Adipocyte (in vitro differentiated cells): ENCODE measurements at places on chromosomes 3 and 15.
A peak's percentile ranks its signal among the peaks of the same experiment; 100 is the strongest.

- DNase-seq: no peak
Measured at GRCh38 chr3:49937090-49937489, 2.9 kb upstream of the RBM6 start.

- no peak for DNase-seq
Measured at GRCh38 chr3:194536871-194537637, 50.3 kb upstream of the ATP13A3 start.

GRCh38 chr3:49104052-49104426 is 518 bp downstream of the QARS1 start:
- no peak for DNase-seq

DNA sequence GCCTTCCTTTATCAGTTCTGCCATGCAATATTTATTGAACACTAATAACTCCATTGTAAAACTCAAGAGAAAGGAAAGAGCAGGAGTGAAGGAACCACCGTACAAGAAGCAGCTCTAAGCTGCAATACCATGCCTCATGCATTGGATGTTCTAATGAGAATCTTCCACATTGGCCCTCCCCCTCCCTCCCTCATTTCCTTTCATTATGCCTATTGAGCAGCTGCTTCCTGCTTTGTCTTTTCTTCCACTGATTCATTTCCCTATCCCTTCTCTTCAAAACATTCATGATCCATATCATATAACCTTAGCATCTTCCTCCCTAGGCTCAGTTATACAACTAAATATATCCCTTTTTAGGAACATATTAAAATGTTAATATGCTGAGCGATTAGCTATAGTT is 698.7 kb upstream of the GOLIM4 start:
- DNase-seq: no peak

DNA sequence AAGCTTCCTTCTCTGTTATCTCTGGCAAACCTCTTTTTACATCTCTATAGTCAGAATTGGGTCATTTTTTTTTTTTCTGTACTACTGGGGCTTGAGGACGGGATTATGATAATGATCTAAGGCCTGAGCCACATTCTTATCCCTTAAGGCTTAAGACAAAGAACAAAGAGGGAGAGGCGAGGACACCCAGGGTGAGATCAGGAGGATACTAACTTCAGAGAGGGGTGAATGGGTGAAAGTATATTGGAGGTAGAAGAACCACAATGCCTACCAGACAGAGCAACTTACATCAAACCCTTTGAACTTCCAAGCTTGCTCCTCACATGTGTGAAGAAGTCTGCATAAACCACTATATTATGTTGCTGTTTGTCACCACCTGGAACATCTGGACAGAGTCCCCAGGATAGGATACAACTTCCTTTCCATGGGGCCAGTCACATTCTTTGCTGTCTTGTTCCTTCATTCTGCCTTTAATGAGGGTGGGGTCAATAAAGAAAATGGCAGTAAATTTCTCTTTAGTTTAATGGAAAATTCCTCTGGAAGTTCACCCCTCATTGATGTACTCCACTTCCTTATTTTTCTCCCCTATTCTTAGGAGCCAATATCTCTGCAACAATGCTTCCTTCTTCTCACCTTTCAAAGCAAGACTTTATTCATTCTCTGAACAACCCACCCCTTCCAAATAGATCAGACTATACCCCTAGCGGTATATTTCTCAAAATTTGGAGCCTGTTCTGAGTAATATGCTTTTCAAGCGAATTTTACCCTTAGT is 9.1 kb upstream of the PDCD6IP start:
- no peak for DNase-seq

DNA sequence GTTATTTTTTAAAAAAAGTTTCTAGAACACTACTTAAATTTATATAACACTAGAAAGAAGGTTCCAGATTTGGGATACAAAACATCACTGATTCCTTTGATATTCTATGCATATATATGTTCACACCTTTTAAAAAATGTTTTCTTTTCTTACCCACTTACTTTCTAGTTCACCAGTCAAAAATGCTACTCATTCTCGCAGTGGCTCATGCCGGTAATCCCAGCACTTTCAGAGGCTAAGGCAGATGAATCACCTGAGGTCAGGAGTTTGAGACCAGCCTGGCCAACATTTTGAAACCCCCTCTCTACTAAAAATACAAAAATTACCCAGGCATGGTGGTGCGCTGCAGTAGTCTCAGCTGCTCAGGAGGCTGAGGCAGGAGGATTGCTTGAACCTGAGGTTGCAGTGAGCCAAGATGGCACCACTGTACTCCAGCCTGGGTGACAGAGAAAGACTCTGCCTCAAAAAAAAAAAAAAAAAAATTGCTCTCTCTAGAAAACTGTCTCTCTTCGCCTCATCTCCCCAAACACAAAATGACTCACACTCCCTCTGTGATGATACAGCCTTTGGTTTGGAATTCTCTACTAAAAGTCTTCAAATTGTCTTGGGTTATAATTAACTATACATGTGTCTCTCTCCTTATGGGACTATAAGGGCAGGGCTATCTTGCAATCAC is 52.6 kb upstream of the TGFBR2 start:
- no peak for DNase-seq

GRCh38 chr3:136444581-136444980 is 194.4 kb downstream of the PCCB start:
- DNase-seq: no peak

DNA sequence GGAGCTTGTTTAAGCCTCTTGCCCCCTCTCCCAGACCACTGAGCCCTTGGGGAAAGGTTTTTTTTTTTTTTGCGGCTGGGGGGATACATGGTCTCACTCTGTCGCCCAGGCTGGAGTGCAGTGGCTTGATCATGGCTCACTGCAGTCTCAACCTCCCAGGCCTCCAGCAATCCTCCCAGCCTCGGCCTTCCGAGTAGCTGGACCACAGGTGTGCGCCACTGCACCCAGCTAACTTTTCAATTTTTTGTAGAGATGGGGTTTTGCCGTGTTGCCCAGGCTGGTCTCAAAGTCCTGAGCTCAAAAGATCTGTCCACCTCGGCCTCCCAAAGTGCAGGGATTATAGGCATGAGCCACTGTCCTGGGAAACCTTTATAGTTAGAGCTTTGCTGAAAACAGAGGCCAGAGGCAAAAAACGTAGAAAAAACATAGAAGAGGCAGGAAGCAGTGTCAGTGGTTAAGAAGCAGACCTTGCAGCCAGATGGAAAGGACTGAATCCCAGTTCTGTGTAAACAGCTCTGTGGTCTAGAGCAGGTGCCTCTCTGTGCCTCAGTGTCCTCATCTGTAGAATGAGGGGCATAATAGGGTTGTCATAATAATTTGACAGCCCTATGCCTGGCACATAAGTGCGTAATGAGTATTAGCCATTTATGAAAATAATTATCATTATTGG is 33.1 kb downstream of the CMTM7 start:
- DNase-seq: no peak

DNA sequence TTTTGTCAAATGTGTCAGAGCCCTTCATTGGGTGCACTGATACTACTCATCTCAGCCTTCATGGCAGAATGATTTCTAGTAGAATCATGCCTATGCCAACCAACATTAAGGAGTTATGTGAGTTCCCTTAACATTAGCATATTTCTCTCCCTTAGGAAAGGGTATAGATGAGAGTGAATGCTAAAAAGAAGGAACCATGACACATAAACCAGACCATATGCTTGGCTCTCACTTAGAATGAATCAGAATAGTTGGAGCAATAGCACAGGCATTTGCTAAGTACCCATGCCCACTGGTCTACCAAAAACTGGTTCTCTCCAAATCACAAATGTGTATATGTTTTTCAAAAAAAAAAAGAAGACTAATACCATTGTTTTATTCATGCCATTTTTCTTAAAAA is 51.1 kb downstream of the STRIT1 start:
- peak; percentile 55 for DNase-seq

DNA sequence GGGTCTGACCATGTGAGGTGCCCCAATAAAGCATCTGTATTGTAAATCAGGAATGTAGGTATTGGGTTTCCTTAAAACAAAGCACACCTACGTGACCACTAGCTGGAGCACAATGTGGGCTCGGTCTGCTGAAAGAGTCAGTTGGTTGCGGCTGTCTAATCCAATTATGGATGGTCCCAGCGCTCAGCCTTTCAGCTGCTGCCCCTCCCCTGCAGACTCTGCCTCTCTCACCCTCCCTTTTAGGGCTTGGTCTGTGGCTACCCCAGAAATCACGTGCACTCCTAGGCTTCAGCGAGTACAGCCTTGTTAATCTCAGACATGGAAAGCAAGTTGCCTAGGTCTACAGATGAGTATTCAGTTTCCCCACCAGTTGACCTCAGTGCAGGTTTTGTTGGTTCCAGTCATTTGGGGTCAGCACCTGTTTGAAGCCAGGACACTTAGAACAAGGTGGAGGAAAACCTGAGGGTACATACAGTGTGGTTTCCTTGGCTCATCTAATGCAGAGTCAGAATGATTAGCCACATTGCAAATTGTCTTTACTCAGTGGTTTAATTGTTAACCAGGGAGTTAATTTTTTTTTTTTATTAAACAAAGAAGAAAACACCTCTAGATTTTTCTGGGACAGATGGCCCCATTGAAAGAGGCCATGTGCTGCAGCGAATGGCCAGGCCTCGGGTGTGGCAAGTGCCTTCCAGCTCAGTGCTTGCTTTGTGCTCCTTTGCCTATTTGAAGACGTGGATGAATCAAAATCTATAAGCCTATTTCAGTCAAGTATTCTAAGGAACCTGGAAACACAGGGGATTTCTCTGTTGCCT is 137.7 kb downstream of the IGF1R start:
- no peak for DNase-seq

GRCh38 chr3:171704002-171704401 is 106.3 kb downstream of the PLD1 start:
- peak; percentile 36 for DNase-seq

DNA sequence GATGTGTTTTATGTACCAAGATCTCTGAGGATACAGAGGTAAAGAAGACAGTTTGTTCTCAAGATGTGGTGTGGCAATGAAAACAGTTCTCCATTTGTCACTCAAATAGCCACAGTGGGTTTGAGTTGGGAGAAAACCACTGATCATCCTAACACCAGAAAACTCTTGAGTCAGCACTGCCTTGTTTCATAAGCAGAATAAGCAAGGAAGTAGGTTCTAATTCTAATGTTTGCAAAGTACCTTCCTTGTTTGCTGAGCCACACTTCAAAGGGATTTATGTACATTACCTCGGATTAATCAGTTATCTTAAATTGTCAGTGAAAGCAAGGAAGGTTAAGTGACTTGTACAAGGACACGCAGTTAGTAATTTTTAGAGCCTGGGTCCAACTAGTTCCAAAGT is 107.8 kb upstream of the BOC start:
- no peak for DNase-seq

DNA sequence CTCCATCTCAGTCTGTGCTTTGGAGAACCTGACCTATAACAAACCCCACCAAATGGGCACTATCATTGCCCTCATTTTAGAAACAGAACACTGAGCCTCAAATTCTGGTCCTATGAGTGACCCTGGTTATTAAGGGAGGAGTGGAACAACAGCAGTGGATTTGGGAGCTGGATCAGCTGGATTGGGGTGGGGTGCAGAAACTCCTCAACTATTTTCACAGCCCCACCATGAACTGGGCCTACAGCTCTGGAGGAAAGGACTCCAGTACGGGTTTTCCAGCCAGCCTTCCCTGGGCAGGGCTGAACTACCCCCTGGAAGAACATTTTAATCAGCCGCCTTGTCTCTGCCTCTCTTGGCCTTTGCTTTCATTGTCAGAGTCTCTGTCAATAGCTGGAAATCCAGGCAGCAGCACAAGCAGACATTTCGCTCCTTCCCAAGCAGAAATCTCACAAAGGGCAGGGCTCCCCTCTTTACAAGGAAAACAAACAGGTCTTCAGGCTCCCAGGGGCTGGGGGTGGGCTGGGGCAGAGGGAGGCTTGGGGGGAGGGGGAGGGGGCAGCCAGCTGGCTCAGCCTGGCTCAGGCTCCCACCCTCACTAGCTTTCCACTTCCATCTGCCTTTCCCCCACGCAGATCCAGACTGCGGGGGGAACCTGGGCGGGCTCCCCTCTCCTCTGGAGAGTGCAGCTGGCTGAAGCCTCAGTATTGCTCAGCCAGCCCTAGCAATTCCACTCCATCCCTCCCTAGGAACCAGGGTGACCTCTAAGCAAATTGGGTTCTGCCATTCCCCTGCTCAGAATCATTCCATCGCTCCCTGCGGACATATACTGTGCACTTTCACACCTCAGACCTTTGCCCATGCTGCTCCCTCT is 13.7 kb upstream of the TLE3 start:
- DNase-seq: peak; percentile 61

DNA sequence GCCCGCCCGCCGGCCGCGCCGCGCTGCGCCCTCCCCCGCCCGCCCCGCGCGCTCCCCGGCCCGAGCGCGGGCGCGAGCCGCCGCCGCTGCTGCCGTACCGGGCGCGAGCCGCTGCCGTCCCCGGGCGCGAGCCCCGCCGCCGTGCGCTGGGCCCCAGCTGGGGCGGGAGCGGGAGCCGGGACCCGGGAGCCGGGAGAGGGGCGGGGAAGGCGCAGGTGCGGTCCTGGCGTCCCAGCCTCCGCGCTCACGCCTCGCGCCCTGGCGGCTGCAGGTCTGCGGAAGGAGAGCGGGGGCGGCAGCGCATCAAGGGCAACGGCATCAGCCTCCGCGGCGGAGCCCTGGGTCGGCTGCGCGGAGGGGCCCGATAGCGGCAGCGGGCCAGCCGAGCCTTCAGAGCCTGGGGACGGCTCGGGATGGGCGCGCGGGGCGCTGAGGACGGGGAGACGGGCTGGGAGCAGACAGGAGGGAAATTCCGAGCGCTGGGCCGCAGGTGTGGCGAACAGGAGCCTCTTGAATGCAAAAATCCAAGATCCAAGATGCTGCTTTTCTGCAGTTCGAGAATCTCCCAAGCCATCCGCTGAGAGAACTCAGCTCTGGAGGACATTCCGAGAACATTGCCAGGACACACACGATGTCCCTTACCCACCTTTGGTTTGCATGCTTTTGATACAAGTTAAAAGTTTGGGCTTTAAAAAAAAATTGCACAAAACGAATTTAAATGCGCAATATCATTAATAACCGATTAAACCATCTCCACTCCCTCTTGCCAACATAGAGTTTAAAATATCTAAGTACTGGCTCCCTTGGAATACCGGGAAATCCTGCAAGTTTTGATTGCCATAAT is 251.1 kb downstream of the TJP1 start:
- DNase-seq: peak; percentile 25

DNA sequence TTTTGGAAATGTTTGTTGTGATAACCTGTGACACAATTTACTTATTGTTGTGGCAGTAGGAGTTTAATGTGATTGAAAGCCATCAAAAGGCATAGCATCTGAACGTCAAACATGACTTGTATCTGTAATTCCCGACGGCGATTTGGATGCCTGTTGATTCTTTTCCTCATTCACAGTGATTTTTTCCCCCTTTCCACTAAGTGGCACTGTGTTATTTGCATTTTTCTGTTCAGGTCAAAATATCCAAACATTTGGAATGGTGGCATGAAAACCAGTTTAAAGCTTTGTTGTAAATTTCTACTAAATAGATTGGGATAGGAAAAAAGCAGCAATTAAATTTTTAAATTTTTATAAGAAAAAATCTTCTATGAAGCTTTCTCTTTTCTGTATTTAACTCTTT is 259.9 kb upstream of the KCNH8 start:
- DNase-seq: no peak
